GM12892 (cell line): ENCODE measurements at places on chromosomes 12 and 14.

DNA sequence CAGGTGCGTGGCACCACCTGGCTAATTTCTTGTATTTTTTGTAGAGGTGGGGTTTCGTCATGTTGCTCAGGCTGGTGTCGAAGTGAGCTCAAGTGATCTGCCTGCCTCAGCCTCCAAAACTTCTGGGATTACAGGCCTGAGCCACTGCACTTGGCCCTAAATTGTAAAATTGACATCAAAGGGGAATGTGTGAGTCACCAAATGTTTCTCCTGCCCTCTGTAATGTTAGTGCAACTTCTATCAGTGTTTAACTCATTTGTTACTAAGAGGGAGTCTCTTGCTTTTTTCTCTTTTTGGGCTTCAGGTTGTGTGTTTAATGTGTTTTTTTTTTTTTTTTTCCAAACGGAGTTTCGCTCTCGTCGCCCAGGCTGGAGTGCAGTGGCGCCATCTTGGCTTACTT lies 2.3 kb downstream of the TULP3 start:
- DNase-seq = no peak

- DNase-seq = no peak
Observed at GRCh38 chr14:73762375-73762822, 48.2 kb upstream of the PNMA1 start.

- no peak for DNase-seq
Observed at GRCh38 chr12:88684170-88684569, 103.9 kb upstream of the KITLG start.

- DNase-seq = no peak
Observed at GRCh38 chr12:88433997-88434703, 146.1 kb downstream of the KITLG start.

GRCh38 chr12:100554608-100555077 lies 18.8 kb upstream of the GAS2L3 start:
- no peak for DNase-seq

DNA sequence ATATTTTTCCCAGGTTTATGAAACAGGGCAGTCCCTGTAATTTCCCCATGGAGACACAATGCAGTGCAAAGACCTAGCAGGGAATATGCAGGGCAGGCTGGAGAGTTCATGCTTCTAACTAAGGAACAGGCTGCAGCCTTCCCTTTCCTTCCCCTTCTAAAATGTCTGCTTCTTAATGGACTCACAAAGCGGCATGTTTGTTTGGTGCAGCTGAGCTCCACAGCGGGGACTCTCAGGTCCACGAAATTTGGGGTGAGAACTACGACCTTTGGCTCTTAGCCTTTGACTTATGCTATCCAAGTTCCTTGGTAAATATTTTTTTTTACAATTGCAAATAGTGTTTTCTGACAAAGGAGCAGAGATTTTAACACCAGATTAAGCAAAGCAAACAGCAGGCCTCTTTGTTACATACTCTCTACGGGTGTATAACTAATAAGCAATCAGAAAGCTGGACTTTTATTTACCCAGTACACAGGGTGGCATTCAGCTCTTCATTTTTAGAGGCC lies 323.6 kb downstream of the ZFP36L1 start:
- no peak for DNase-seq

- no peak for DNase-seq
Observed at GRCh38 chr14:42140831-42141279, 534.2 kb downstream of the LRFN5 start.

DNA sequence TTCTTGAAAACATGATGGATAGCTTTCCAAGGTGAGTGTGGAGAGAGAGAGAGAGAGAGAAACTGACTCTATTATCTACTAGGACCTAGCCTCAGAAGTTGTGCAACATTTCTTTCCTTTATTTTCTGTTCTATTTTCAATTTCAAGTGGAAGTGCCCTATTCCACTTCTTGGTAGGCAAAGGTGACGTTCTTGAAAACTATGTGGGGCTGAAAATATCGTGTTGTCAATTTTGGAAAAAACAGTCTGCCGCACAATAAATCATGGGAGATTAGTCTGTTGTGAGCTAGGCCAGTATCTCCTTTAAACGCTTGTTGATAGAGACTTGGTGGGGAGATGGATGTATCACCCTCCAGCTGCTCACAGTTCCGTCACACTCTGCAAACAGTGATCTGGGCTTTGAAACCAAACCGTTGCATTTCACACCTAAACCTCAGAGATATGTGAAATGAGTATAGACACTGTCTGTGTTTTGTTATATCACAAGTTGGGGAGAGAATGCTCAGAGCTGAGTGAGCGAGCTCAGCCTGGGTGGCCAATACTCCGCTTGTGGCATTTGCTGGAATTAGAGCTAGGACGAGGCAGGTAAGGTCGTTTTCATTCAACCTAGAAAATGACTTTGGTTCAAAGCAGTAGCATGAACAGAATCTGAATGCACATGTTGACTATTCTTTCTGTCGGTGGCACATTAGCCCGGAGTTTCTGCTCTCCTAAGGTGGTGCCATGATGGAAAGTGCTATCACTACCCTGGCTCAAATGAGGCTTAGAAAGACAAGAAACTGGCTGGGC lies 75.1 kb upstream of the ST8SIA1 start:
- no peak for DNase-seq

GRCh38 chr14:91315844-91316267 lies 71.4 kb upstream of the GPR68 start:
- peak; percentile 79 for DNase-seq

GRCh38 chr12:22899184-22899583 lies 274.2 kb downstream of the ETNK1 start:
- no peak for DNase-seq

DNA sequence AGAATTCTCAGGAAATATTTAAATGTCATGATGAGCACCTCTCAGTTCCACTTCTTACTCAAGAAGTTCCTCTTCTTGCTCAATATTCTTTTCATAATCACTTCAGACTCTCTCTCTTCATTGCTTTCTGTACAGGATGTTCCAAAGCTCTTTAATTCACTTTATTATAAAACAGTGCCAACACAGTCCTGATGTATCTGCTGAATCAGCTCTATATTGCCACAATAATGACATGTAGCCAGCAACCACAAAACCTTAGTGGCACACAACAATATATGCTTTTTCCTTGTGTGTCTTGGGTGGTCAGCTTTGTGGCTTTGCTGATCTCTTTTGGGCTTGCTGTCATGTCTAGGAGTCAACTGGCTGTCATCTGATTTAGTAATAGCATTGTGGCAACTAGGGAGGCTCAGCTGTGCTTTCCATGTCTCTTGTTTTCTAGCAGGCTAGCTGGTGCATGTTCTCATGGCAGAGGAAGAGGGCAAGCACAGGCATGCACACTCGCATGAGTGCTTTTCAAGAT lies 52.8 kb upstream of the SLC2A13 start:
- DNase-seq = no peak

DNA sequence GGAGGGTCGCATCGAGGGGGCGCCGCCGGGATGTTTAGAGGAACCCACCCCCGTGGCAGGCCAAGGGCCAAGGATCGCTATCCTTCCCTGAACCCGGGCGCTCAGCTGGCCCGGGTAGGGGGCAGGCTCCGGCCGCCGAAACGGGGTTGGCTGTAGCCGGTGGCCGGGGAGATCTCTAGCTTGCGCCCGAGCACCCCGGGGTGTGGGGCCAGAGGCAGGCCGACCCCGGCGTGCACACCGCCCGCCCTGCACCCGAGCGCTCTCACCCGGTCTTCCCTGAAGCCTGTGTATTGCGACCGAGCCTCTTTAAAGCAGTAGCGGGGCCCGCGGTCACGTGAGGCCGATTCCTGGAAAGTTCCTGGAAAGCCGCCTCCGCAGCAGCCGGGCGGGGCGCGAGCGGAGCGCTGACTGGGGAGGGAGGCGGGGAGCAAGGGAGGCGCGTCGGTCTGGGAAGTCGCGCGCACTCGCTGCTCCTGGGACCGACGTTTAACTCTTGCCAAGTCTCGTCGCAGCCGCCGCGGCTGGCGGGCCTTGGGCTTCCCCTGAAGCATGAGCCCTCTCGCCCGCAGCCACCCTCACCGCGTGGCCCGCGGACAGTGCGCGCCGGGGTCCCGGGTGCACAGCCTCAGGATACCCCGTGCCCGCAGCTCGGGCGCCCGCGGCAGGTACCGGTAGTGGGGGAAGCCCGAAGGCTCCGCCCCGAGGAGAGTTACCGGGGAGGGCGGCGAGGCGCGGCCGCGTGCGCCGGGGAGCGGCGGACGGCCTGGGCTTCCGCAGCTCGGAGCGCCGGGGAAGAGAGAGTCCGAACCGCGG lies 1.7 kb upstream of the SOCS2 start:
- peak; percentile 69 for DNase-seq

- DNase-seq = no peak
Observed at GRCh38 chr14:71193663-71194062, 286.4 kb downstream of the PCNX1 start.

GRCh38 chr14:103818422-103818821 lies 29.0 kb downstream of the PPP1R13B start:
- no peak for DNase-seq

- no peak for DNase-seq
Observed at GRCh38 chr12:109461846-109462756, 15.0 kb downstream of the KCTD10 start.

GRCh38 chr14:34628681-34629135 lies 1.2 kb downstream of the SNX6 start:
- DNase-seq = no peak

- no peak for DNase-seq
Observed at GRCh38 chr12:83082690-83083276, 396.1 kb downstream of the TMTC2 start.

GRCh38 chr12:121017966-121018491 lies 1.7 kb upstream of the C12orf43 start:
- DNase-seq = no peak

- no peak for DNase-seq
Observed at GRCh38 chr12:125386652-125387051, 321.4 kb downstream of the AACS start.

GRCh38 chr12:68115281-68115680 lies 44.3 kb downstream of the IFNG start:
- DNase-seq = no peak

DNA sequence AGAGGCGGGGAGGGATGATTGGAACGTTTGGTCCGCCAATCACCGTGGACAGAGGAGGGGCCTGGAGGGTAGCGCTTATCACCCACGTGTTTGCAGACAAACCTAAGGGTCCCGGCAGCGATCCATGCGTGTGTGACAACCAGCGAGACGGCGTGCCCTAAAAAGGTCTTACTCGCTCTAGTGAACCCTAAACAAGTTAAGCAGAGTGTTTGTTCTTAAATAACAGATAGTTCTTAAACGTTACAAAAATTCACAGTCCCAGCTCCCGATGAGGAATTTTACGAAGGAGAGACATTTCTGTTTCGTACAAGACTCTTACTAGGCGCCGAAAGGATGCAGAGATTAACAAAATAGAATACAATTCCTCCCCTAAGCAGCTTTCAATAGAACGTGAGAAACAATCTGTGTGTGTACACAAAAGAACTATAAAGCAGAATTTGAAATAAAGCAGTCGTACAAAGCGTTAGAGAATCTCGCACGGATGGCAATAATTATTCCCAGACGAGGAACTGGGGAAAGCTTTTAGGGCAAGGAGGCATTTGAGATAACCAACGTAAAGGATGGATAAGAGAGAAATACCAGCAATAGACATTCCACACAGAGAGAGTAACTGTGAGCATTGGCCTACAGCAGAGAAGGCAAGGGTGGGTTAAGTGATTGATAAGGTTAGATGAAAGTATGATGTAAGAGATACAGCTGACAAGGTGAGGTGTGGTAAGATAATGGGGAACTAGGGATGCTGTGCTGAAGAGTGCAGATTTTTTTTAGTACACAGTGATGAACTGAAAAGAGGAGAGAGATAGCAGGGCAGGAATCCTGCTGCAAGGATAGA lies 831 bp upstream of the RPS6KA5 start:
- DNase-seq = no peak

GRCh38 chr12:121533394-121534090 lies 47.3 kb downstream of the KDM2B start:
- no peak for DNase-seq

- no peak for DNase-seq
Observed at GRCh38 chr14:86654558-86655184, 1124.7 kb downstream of the FLRT2 start.

- no peak for DNase-seq
Observed at GRCh38 chr14:47536341-47536740, 139.1 kb downstream of the MDGA2 start.

DNA sequence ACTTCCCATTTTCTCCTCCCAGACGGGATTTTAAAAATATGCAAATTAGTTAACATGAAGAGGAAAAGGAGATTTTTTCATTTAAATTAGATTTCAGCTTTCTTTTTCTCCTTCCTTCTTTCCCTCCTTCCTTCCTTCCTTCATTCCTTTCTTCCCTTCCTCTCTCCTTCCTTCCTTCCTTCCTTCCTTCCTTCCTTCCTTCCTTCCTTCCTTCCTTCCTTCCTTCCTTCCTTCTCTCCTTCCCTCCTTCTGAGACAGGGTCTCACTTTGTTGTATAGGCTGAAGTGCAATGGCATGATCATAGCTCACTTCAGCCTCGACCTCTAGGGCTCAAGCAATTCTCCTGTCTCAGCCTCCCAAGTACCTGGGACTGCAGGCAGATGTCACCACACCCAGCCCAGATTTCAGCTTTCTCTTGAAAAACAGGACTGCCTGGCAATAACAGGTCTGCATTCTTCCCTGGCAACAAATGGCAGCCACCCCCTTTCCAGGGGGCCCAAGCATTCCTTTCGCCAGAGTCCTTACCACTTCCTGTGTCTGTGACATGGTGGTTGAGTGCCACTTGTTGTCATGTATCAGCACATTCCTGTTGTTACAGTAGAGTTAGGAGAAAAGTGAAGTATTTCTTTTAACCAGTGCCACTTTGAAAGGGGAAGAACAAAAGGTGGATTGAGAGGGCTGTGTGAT lies 119.1 kb downstream of the PTPN11 start:
- no peak for DNase-seq

DNA sequence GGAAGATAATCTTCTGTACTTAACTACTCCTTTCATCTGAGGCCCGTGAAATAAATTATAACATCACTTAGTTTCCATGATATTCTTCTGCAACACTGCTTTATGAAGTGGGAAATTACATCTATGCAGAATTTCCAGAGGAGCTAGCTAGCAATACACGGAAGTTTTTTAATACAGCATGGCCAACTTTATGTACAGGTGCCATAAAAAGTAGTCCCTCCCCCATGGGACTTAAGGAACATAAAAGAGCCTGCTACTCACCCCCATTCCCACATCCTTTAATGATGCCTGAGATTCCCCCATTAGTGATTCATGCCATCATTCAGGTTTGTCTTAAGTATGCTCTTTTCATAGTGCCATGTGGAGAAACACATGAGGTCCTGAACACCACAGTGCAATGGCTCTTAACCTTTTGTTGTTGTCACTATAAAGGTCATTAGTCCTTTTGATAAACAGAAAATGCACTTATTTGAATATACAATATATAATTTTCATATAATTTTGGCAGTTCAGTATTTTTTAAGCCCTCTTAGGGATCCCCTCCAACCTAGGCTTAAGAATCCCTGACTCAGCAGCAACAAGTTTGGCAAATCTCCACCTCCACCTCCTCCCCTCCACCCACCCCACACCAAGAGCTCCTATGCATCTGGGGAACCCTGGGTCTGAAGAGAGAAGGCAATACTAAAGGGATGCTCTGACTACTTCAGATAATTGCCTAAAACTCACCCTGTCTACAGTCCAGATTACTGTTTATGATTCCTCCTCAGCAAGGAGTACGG lies 37.3 kb downstream of the DCAF5 start:
- DNase-seq = no peak
